ENCODE measurements at places on chromosomes 12 and 14.

DNA sequence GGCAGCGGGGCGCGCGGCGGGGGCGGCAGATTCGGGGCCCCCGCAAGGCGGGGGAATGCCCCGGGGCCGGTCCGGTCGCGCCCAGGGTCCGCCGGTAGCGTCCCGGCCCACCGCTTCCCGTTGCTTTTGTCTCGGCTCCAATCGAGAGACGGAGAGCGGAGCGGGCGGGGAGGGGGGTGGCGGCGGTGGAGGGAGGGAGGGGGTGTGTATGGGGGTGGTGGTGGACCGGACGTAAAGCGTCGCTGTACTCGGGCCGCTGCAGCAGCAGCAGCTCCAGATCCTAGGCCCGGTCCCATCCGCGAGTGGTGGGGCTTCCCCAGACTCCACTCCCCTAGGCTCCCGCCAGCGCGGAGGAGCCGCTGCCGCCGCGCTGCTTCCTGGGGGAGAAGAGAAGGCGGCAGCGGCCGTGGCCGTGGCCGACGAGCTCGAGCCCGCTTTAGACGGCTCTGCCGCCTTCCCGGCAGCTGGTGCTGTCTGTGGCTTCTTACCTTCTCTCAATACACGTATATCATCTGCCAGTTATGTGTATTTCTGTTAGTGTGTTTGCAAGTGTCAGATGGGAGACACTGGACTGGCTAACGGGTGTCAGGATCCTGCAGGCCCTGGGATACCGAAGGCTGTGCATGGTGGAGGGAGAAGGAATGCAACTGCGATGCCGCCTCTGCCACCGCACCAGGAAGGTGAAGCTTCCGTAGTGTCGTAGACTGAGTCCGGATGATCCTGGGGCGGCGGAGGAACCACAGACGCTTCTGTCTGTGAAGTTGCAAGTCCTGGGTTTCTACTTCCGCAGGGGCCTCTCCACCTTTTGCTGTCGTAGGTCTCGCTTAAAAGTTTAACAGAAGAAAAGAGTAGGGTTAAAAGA is 508 bp downstream of the CNOT2 start:
- no peak for DNase-seq

- DNase-seq, result peak; percentile 82
These were observed 158.9 kb downstream of the TMX1 start for GRCh38 chr14:51398898-51399297.

DNA sequence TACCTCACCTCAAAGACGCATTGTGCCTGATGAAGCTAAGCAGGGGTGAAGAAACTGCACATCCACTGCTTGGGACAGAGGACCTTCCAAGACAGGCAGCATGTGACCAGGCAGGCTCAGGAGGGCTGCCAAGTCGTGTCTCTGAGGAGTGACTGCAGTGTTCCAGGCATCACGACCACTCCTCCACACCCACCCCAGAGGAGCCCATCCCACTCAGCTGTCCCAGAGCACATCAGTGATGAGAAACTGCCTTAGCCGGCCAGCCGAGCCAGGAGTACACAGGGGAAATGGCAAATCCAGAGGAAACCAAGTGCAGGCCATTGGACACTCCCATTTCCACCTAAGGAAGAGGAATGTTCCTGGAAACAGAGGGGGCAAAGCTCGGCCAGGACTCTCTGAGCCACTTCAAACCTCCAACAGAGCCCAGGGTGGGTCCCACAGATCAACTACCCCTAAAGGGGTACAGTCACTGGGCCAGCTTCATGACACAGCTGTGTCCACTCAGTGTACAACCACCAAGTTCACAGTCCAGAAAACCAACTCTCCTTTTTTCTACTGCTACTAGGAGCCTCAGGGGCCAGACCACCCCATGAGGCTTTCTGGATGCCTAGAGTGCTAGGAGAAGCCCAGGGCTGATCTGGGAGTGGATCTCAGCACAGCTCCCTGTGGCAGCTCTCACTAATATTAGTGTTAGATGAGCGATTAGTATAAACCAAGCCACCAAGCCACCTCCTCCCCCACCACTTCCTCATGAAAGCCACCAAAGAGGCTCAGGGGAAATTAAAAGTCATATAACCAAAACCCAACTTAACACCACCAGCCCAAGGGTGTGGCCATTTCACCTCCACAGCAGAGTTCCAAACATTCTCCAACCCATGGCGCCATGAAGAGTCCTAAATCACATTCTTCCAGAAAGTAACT is 15.4 kb downstream of the PXN start:
- DNase-seq, result no peak

- no peak for DNase-seq
These were observed 270.5 kb downstream of the DUSP6 start for GRCh38 chr12:89081719-89082369.

Measured in SW 1271 (cell line).